ENCODE measurements at places on chromosomes 4 and X.

GRCh38 chrX:38505583-38505982 lies 55.8 kb upstream of the TSPAN7 start:
- no peak for DNase-seq

DNA sequence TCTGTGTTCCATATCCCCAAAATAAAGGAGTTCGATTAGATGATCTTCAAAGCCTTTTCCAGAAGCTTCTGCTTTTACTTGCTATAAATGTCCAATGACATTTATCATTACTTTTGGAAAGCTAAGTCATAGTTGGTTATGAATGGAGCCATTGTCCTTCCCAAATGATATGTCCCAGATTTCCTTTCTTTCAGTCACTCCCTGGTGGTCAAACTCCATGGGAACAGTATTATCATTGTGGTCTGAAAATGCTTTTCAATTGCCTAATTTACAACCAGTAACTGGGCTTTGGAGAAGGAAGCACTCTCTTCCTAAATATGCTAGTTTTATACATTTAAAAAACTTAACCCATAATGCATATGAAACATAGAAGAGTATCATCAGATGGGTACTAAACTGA lies 571.5 kb upstream of the AMOT start:
- DNase-seq = no peak

- no peak for DNase-seq
Observed at GRCh38 chr4:139920486-139921002, 233.4 kb downstream of the MAML3 start.

DNA sequence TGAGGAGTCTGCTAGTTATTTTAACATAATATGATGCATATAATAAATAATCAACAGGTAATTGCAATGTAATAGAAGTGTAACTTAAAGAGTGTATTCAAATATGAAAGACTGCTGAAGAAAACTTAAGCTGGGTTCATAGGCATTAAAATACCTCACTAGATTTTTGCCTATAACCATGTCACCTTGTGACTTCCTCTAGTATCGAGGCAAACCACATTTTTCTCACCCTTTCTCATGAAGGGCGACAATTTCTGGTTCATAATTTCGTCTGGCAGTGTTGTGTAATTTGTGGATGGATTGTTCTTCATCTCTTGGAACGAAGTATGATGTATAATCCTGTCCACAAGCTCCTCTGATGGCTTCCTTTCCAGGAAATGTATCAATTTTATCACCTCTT lies 16.0 kb downstream of the SULT1E1 start:
- DNase-seq = no peak

- DNase-seq = no peak
Observed at GRCh38 chrX:43349363-43349762, 306.7 kb upstream of the MAOA start.

DNA sequence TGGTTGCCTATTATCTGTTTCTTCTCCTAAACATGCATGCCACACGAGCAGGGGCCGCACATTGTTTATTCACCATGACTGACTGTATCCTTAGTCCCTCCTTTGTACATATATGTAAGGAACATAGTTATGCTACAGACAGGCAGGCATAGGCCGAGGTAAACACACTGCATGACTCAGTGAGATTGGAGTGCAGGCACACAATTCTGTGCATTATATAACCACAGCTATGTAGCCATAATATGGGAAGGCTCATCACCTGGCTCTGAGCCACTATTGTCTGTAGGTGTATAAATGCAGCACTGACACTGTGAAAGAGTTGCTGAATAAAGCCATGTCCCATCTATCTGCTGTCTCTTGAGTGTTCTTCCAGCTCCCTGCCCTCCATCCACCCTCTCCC lies 431.6 kb downstream of the IDS start:
- DNase-seq = no peak

DNA sequence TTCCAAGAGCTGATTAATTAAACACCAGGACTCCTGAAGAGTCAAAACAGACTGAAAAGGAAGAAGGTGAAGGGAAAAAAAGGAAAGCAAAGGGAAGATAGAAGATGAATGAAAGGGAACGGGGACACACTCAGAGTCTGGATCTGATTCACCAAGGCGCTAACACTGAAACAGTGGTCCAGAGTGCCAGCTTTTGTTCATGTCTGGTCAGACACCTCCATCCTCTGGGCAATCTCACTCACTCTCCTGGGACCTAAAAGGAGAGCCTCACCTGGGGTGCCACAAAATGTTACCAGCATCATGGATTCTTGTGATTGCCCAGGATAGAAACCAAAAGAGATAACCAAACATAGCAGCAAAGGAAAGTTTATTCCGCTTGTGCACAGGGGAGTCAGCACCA lies 120.3 kb upstream of the AFF2 start:
- no peak for DNase-seq

- no peak for DNase-seq
Observed at GRCh38 chr4:75822416-75822815, 79.8 kb downstream of the PPEF2 start.

- DNase-seq = no peak
Observed at GRCh38 chr4:8392591-8393190, 47.8 kb downstream of the ACOX3 start.

DNA sequence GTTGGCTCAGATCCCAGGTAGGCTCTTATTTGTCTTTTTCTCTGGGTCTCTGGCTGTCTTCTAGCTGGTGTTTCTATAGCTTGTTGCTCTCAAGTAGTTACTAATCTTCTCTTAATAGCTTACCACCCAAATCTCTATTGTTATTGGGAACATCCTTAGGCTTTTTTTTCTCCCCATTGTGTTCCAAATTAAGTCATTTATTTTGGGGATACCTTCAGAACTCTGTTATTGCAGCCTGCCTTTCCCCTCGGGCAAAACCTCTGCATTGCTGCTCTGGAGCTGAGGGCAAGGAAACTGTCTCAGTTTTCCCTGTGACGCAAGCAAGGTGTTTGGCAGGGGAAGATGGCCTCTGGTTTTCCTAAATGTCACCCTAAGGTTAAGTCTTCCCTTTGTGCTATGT lies 338.1 kb upstream of the ZCCHC13 start:
- DNase-seq = no peak

DNA sequence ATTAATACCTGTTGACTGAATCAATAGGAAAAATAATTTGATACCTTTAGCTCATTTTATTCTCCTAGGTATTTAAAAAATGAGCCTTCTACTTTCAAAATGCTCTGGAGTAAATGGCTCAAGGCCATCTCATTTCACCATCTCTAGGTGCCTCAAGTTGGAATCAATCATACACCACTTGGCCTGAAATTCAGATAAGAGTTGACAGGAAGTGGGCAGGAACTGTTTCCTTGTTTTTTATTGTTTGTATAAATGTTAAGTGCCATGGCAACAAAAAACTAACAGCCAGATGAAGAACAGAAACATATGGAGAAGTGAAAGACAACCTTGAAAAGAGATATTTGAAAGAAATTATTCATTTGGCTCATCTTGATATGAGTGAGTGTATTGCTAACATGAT lies 12.4 kb downstream of the LIMCH1 start:
- no peak for DNase-seq

GRCh38 chrX:111376897-111377578 lies 35.0 kb downstream of the DCX start:
- DNase-seq = no peak

DNA sequence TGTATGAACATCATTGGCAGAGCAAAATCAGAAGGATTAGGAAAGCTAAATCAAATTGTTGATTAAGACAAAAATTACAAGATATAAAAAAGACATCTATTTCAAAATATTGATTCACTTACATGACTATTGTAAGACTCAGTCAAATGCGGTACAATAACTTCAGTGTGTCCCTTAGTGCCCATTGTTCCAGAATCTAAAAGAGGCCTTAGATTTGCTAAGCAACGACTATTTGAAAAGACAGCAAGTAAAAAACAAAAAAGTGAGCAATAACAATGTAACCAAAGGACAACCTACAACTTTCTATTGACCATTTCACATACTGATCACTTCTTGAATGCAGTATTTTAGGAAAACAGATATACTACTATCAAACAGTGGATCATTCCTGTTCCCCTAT lies 65.6 kb downstream of the UBA6 start:
- DNase-seq = no peak

DNA sequence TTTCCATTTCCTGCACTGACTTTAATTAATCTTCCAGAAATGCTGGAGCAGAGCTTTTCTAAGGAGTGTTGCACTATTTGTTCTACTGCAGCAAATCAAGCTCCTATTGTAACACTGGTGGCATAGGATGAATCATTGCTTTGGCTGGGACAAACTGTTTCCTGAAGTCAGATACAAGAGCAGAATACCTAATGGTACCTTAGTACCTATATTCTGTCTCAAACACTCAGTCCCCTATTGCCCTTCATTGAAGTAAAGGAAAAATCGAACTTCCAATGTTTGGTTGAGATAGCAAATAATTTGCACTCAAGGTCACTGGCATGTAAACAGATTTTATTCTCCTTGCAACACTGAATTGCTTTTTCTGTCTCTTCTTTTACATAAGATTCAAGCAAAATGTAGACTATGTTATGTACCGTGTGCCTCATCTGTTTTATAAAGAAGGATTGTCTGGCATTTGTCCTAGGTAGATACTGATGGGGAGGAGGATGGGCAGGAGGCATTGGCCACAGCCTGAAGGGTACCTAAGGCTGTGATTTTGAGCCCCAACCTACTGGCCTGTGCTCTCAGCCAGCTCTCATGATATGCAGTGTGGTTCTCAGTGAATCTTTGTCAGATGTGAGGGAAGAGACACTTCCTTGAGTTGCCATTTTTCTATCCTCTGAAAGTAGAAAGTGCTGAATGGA lies 141.6 kb downstream of the AASDH start:
- DNase-seq = no peak

- no peak for DNase-seq
Observed at GRCh38 chr4:100977274-100977673, 370.1 kb downstream of the PPP3CA start.

DNA sequence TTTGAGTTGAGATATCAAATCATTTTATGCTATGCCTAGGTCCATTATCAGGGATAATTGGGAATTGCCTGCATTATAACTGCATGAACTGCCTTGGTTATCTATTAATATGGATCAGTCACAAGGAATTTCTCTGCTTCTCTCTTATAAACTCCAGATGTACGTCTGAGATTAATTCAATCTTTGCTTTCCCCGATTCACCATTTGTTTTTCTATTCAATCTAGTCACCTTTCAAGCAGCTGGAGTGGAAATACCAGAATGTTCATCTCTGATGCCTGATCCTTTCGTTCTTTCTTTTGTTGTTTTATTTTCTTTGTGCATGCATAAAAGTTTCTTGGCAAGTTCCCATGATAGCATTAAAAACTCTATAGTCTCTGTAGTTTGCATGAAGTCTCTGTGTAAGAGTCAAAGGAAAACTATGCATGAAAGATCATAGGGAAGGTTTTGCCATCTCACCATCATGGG lies 22.6 kb downstream of the SYNPO2 start:
- no peak for DNase-seq

DNA sequence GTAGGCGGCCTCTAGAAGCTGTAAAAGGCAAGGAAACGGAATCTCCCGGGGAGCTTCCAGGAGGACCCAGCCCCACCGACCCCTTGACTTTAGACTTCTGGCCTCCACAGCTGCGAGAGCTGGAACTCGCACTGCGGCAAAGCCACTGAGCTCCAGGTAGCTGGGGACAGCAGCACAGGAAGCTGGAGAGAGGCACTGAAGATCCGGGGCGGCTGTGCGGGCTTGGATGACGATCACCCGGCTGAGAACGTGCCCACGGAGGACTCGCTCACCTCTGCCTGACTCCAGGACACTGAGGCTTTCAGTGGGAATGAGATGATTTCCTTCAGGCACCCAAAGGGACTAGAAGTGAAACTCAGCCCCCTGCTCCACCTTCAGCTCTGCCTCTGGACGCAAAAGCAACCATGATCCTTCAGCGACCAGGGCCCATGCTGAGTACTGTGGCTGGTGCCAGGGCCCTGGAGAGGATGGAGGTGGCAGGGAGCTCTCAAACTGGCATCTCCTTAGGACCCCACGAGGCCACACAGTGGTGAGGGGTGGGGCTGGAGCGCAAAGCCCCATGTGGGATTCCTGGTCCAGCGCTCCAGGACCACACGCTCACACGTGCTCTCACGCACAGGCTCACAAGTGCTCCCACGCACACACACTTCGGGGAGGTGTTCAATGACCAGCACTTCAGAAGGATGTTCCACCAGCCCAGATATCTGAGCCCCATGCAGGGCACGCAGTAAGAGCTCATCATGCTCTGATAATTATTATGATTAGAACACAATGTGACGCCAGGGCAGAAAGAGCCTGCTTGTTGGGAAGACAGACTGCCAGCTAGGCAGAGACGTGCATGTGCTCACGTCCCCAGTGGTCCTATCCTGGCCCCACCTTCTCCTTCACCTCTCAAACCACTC lies 47.2 kb downstream of the ADRA2C start:
- no peak for DNase-seq

GRCh38 chr4:146273204-146273901 lies 59.0 kb downstream of the REELD1 start:
- DNase-seq = no peak

- no peak for DNase-seq
Observed at GRCh38 chr4:53775381-53775780, 184.1 kb upstream of the LNX1 start.

DNA sequence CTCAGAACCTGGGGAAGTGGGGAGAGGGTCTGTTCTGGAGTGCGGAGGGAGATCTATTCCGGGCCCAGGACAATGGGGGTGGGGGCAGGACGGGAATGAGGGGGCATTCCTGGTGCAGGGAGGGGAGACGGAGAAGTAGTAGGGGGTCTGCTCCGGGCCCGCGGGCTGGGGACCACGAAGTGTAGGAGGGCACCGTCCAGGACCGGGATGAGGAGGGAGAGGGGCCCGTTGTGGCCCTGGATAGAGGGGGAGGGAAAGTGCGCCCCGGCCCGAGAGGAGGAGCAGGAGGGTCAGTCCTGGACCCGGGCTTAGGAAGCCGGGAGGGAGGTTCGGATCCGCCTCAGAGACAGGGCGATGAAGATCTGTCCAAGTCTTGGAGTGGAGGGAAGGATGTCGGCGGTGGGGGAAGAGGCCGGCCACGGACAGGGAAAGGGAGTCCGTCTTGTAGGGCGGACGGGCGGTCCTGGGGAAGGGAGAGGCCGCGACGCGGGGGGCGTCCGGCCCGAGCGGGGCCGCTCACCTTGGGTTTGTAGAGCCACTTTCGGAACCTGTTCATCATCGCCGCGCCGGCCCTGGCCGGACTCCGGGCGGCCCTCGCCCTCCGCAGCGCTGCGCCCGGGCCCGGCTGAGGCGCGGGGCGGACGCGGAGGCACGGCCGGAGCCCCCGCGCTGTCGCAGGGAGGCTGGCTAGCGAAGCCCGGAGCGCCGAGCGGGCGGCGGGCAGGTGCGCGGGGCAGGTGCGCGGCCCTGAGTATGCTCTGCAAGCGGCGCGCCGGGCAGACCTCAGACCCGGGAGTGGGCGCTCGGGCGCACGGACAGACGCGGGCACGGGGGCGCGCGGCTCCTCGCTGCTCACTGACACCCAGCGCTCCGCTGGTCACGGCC lies at the start of gene ZFYVE28:
Gene ZFYVE28 (minus strand): TSS at position 881 of the 885 bp plus-strand sequence. CDS start 322 bp downstream, at position 559.
- DNase-seq = no peak

- no peak for DNase-seq
Observed at GRCh38 chr4:169070895-169071218, 60.8 kb upstream of the CBR4 start.
